Progenitor cell of endocrine pancreas (in vitro differentiated cells): ENCODE measurements at places on chromosomes 12 and 14. TPM values are rescaled to one million over a fixed set of nuclear protein-coding genes. Genes with fewer than 3 reads are reported as not detected.
A peak's percentile ranks its signal among the peaks of the same experiment; 100 is the strongest.

The LMBR1L gene
- 142 and 143 TPM in 2 replicates for total RNA-seq

GRCh38 chr12:67045650-67046049 lies 223.5 kb upstream of the CAND1 start:
- H3K4me1 ChIP-seq: peaks cover 7% of the 10 kb centered on the region
- H3K4me3 ChIP-seq: no peak overlapping the region
- DNase-seq: no peak
- H3K27me3 ChIP-seq: no peaks in the 10 kb centered on the region

DNA sequence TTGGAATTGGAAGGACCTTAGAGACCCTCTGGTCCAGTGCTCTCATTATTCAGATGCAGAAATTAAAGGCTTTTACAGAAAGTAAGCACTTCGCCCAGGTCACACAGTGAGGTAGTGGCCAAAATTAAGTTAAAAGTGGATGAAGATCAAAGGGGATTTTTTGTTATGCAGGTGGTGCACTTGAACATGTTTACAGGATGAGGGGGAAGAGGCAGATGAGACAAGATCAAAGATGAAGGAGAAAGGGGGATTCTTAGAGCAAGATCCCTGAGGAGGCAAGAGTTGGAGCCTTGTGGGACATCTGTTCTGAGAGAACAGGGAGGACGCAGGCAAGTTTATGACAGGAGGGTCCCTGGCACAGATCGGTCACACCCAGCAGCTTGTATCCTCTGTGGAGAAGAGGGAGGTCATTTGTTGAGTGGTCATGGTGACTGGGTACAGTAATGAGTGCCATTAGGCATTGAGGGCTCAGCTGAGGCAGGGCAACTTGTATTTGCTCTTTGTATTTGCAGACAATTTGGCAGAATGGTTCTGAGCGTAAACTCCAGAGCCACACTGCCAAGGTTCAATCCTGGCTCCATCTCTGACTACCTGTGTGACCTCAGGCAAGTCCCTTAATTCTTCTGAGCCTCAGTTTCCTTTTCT lies 84.0 kb downstream of the BORCS5 start:
- H3K4me1 ChIP-seq: peaks cover 4% of the 10 kb centered on the region
- H3K27ac ChIP-seq: no peak overlapping the region
- peaks cover 7% of the 10 kb centered on the region for H3K36me3 ChIP-seq
- H3K4me3 ChIP-seq: no peak overlapping the region

The NTF3 gene
- total RNA-seq: 1.2 and 2.4 TPM in 2 replicates

DNA sequence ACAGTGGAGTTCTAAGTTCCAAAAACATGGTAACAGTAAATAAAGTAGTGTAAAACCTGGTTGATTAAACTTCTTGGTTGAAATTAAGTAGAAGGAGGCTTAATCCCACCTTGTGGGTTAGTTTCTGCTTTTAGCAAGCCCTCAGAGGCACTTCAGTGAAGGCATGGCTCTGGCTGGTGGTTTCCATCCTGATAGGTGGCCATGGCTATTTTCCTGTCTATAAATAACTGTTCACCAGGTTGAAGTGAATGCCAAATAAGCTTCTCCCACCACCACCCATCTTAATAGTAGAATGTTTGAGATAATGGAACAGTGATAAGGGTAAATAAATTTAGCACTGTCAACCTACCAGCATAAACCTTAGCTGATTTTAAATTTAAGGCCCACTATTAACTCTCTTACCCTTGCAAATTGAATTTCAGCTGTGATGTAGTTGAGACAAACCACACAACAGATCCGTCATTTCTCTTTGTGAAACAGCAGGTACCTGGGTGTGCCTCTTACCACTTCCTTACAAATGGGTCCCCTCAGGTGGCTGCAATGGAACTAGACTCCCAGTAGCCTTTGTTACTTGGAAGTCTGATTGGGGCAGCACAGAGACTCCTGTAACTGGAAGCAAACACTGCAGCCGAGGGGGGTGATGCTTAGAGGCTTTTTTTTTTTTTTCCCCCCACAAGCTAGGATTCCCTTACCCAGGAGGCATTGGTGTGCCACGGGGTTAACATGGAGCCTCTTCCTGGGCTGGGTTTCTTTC lies 41.4 kb downstream of the DAAM1 start:
- H3K4me3 ChIP-seq: no peak overlapping the region
- H3K27ac ChIP-seq: no peak overlapping the region
- H3K4me1 ChIP-seq: peaks cover 1% of the 10 kb centered on the region
- no peaks in the 10 kb centered on the region for H3K27me3 ChIP-seq
- H3K36me3 ChIP-seq: peaks cover 4% of the 10 kb centered on the region

The DACT1 gene
- total RNA-seq: 5.5 and 8.2 TPM in 2 replicates

GRCh38 chr14:91108941-91109611 lies 4.8 kb upstream of the DGLUCY start:
- peaks cover 17% of the 10 kb centered on the region for H3K4me1 ChIP-seq
- DNase-seq: no peak
- no peaks in the 10 kb centered on the region for H3K27me3 ChIP-seq

- peaks cover 30% of the 10 kb centered on the region for H3K27me3 ChIP-seq
- H3K4me3 ChIP-seq: no peak overlapping the region
- no peaks in the 10 kb centered on the region for H3K4me1 ChIP-seq
- DNase-seq: peak; percentile 71
Observed at GRCh38 chr12:49777800-49778748, 36.7 kb downstream of the TMBIM6 start.

DNA sequence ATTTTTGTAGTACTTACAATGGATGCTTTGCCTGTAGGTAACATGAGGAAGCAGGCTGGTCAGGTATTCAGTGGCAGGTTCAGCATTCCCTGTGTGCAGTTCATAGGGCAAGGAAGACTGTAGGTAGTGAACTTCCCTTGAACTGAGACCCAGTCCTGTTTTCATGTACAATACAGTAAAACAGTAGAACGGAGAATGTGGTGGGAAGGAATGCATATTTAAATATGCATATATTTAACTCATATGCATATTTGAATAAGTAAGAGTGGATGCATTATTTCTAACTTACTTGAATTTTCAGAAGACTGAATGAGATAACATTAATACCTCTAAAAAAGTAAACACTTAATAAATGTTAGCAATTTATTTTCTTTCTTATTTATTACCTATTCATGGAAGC lies 147.6 kb upstream of the FLRT2 start:
- H3K27ac ChIP-seq: no peak overlapping the region
- DNase-seq: no peak
- no peaks in the 10 kb centered on the region for H3K36me3 ChIP-seq
- H3K4me1 ChIP-seq: peaks cover 5% of the 10 kb centered on the region
- no peak overlapping the region for H3K4me3 ChIP-seq
- no peaks in the 10 kb centered on the region for H3K27me3 ChIP-seq

DNA sequence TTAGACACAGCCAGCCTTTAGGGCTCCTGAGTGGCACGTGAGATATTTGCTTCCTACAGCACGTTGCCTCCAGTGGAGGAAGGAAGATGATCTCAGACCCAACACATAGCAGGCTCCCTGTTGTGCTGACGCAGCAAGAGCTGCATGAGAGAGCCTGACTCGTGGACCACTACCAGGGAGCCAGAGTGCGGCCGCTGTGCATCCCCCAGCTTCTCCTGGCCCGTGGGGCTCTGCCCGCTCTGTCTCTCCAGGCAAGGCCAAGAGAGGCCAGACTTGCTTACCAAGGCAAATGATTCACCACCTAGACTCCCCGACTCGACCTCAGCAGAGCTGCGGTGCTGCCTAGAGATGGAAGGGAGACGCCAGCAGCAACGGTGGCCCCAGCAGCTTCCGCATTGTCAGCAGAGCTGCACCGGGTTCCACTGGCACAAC lies 37.5 kb downstream of the MAP3K9 start:
- peaks cover 7% of the 10 kb centered on the region for H3K36me3 ChIP-seq
- H3K27ac ChIP-seq: no peak overlapping the region
- H3K27me3 ChIP-seq: no peaks in the 10 kb centered on the region
- H3K4me3 ChIP-seq: no peak overlapping the region
- DNase-seq: no peak

GRCh38 chr12:93109551-93110203 lies 180.6 kb upstream of the EEA1 start:
- peaks cover 18% of the 10 kb centered on the region for H3K4me1 ChIP-seq
- no peak overlapping the region for H3K4me3 ChIP-seq
- no peaks in the 10 kb centered on the region for H3K36me3 ChIP-seq

DNA sequence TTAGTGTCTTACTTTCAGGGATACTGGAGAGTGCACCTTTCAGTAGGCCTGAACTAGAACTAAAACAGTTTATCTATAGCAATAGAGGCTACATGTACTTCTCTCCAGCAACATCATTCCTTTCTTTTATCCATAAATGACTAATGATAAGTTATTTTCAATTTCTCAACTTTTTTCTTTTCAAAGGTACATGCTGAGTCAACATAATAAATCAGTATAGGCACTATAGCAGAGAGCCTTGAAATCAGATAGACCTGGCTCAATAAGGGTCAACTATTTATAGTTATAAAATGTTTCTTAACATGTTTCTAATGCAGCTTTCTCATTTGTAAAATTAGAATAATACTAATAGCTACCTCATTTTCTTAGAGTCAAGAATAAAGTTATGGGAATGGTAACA lies 5.6 kb downstream of the IL22 start:
- peaks cover 18% of the 10 kb centered on the region for H3K4me1 ChIP-seq
- H3K36me3 ChIP-seq: peaks cover 4% of the 10 kb centered on the region
- H3K27me3 ChIP-seq: peaks cover 11% of the 10 kb centered on the region
- no peak for DNase-seq
- H3K27ac ChIP-seq: no peak overlapping the region

The ARHGEF25 gene
- total RNA-seq: 17.0 and 18.4 TPM in 2 replicates

DNA sequence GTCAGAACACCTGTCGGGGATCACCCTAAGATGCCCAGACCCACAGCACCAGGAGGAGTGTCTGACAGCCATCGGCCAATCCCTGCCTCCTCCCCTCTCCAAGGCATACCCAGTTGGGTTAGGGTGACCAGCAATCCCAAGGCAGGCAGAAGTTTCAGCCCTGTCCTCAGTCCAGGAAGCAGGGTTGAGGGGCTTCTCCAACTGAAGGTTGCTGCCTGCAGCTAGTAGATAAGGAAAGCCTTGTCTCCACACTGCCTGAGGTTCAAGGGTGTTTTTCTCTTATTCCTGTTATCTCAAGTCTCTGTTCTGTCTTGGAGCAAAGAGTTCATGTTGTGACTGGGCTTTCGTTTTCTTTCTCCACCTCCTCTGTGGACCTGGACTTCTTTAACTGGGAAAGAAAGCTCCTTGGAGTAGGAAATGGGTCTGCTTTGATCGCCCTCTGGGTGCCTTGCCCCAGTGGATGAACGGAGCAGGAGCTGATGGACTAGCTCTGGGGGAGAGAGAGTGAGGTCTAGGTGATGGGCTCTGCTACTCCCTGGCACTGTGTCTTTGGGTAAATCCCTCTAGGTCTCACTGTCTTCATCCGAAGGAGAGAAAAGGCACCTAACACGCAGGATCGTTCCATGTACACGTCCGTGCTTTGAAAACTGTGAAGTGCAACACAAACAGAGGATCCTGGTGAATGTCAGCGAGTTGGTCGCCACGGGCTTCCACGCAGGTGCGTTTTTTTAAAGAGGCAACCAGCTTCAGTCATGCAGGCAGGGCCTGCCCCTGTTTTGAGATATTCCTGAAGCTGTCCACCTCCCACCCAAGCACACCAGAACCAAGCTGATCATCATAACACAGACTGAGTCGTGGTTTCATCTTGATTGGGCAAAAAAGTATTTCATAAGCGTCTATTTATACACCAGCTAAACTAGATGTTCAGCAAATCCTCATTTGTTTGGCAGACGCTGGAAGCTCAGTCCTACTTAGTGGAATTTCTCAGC lies 52.5 kb upstream of the FOXN3 start:
- H3K27ac ChIP-seq: no peak overlapping the region
- peaks cover 3% of the 10 kb centered on the region for H3K27me3 ChIP-seq
- H3K4me3 ChIP-seq: no peak overlapping the region
- H3K36me3 ChIP-seq: peaks cover 2% of the 10 kb centered on the region
- no peaks in the 10 kb centered on the region for H3K4me1 ChIP-seq

- H3K4me1 ChIP-seq: peaks cover 31% of the 10 kb centered on the region
- peaks cover 17% of the 10 kb centered on the region for H3K36me3 ChIP-seq
- no peak overlapping the region for H3K4me3 ChIP-seq
- no peaks in the 10 kb centered on the region for H3K27me3 ChIP-seq
- H3K27ac ChIP-seq: peak overlapping the region; percentile 23
Observed at GRCh38 chr12:89645434-89645833, 63.2 kb downstream of the ATP2B1 start.

The PPFIA2 gene
- total RNA-seq: 0.87 and 1.1 TPM in 2 replicates

DNA sequence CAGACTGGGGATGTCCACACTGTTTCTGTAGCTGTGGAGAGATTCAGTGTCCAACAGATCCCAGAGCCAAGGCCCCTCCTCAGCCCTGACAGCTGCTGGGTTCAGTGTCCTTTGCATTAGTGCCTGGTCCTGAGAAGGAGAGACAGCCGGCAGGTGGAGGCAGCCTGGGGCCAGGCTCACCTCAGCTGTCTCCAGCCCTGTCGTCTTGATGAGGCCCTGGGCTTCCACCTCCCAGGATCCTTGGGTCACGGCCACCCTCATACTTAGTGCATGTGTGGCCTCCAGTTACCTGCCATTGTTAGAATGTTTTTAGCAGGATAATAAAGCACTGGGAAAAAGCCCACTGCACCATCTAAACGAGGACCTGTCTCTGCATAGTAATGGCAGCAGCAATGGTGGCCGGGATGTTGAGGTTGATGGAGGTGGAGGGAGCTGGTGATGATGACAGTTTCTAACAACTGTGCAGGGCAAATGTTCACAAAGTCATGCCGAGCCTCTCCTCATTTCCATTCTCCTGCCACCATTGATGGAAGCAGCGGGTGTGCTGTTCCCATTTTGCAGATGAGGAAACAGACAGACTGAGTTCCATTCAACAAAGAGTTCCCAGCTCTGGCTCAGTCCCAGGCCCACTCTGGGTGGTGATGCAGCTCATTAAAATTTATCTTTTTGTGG lies 17.7 kb downstream of the ASB2 start:
- peaks cover 6% of the 10 kb centered on the region for H3K4me1 ChIP-seq
- no peaks in the 10 kb centered on the region for H3K36me3 ChIP-seq
- peaks cover 13% of the 10 kb centered on the region for H3K27me3 ChIP-seq
